ENCODE measurements at places on chromosomes 6 and 20.

DNA sequence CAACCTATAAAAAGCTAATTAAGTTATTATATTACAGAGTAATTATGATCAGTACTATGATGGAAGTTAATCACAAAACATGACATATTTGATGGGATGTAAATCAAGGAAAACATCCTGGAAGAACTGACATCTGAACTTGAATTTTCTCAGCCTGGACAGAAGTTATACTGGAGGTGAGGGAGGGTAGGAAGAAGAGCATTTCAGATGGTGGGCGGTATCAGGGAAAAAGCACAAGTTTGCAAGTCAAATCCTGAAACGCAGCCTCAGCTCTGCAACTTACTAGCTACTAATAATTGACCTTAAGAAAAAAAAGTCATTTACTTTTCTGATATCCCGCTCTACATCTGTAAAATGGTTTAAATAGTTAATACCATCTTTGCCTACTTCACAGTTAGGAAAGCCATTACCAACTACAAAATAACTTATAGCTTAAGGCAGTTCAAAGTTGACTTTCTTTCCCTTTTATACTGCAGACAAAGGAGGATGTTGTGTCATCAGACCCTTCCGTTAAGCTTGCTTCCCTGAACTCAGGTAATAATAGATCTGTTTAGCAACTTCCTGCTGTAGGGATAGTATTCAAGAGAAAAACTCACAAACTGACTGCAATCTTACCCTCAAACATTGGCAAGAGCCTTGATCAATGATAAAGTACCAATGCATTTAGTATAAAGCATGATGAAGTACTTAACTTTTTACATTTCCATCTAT lies 21.0 kb downstream of the NOL7 start:
- DNase-seq, result no peak

- DNase-seq, result no peak
Measured at GRCh38 chr20:45354423-45355208, 6.4 kb upstream of the SDC4 start.

DNA sequence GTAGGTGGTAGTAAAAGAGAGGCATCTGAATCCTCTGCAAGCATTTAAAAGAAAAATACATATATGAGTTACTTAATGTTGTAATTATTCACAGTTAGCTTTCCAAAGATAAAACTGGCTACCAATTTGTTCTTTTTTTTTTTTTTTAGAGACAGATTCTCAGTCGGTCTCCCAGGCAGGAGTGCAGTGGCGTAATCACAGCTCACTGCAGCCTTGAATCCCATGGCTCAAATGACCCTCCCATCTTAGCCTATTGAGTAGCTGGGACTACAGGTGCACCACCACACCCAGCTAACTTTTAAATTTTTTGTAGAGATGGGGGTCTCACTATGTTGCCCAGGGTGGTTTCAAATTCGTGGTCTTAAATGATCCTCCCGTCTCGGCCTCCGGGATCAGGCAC lies 36.5 kb downstream of the SGK1 start:
- DNase-seq, result no peak

GRCh38 chr6:7042654-7043545 lies 64.9 kb upstream of the RREB1 start:
- DNase-seq, result no peak

GRCh38 chr6:33200219-33201146 lies at the start of the genes RXRB and SLC39A7:
Gene RXRB (minus strand): TSS chr6:33200665. CDS start chr6:33200476, 189 bp downstream.
Gene SLC39A7 (plus strand): TSS chr6:33200867. CDS start chr6:33201246, 379 bp downstream.
- DNase-seq, result peak; percentile 97

DNA sequence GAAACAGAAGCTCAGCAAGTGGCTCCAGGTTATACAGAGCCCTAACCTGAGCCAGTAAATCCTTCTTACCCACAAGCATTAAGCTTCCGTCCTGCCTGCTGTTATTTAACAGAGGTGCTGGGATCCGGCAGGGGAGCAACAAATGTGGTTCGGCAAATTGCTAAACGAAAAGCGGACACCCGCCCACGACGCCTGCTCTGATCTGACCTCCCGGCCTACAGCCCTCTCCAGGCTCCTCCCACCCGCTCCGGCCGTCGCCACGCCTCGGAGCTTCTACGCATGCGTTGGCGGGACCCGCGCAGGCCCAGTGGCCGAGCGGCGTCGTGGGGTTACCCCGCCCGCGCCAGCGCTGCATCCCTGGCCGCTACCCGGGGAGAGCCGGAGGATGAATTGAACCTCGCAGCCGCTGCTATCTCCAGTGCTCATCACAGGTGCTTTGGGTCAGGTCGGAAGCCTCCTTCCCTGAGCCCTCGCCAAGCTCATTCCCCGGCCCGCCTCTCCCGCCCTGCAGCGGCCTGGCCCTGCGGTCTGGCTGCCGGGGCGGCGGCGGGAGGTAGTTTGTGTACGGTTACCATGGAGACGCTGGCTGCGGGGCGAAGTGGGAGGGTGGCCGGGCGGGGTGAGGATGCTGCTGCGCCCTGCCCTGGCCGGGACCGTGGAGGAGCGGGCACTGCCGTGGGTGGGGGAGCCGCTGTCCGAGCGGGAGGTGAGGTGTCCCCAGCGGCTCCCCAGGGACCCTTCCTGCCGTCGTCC lies at the start of gene ARMC2:
Gene ARMC2, plus strand, starts transcription at position 307 of the 753 bp plus-strand sequence. CDS start 5,846 bp downstream, outside the sequence.
- DNase-seq, result peak; percentile 73

DNA sequence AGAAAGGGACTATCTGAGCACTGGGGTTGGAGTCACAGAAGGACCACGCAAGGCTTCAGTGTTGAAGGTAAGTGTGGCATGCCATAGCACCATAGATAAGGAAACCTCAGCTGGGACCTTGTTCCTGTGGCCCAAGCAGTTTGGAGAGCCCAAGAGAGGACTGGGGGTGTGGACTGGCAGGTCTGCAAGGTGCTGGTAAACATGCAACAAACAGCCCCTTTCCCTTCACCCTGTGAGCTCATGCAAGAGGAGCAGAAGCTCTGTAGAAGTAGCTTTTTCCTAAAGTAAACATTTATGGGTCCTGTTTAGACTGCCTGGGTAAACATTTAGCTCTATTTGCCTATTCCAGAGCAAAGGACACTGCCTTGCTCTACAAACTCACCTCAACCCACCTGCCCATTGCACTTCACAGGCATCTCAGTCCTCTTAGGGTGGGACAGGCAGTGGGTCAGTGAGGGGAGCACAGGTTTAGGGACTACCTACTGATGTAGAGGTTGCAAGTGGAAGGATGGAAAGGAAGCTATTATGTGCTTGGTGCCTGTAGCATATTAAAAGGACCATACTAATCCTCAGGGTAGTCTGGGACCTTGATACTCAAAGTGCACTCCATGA lies 12.0 kb downstream of the ZSCAN31 start:
- no peak for DNase-seq

GRCh38 chr6:33445119-33445603 lies 9.2 kb upstream of the ZBTB9 start:
- no peak for DNase-seq
